ENCODE measurements at places on chromosomes 6 and 20.

- no peak for DNase-seq
Observed at GRCh38 chr6:36350681-36351571, 14.2 kb upstream of the BNIP5 start.

DNA sequence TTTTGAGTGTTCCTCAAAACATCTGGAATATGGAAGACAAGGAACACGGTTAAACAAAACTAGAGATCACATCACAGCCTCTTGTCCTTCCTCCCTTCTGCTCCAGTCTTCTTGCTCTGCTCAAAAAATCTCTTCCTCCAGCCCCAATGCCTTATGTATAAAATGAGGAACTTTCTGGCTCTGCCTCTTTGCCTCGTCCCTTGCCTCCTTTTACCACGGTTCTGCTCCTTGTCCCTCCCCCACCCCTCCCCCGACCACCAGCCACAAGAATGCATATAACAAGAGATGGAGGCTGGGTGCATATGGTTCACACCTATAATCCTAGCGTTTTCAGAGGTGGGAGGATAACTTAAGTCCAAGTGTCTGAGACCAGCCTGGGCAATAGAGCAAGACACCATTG is 43.6 kb downstream of the PLAGL2 start:
- DNase-seq, result no peak

DNA sequence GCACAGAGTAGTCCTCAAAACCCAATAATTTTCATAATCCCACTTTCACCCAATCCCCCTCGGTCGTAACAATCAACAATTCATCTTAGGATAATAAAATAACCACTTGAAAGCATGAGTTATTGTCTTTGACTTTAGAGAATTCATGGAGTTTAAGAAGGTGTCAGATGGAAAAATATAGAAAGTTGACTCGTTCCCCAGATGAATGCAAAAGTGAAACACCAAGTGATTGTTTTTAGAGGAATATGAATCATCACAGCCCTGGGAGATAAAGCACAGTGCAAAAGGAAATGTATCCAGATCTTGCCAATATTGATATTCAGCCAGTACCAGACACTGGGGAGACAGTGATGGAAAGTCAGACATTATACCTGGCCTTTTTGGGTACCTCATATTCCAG is 860.5 kb downstream of the DHX35 start:
- no peak for DNase-seq

- no peak for DNase-seq
Observed at GRCh38 chr6:168028181-168028580, 30.7 kb downstream of the KIF25 start.

GRCh38 chr20:20461551-20461950 is 93.6 kb downstream of the INSM1 start:
- no peak for DNase-seq

Measured in inflammatory macrophage treated with lipopolysaccharide for 4 hours (primary cell).